ENCODE measurements at places on chromosomes 4 and X.

GRCh38 chr4:123452616-123453015, 56.0 kb downstream of the SPRY1 start:
- DNase-seq = no peak

GRCh38 chr4:142850478-142850877, 4.4 kb upstream of the INPP4B start:
- no peak for DNase-seq

DNA sequence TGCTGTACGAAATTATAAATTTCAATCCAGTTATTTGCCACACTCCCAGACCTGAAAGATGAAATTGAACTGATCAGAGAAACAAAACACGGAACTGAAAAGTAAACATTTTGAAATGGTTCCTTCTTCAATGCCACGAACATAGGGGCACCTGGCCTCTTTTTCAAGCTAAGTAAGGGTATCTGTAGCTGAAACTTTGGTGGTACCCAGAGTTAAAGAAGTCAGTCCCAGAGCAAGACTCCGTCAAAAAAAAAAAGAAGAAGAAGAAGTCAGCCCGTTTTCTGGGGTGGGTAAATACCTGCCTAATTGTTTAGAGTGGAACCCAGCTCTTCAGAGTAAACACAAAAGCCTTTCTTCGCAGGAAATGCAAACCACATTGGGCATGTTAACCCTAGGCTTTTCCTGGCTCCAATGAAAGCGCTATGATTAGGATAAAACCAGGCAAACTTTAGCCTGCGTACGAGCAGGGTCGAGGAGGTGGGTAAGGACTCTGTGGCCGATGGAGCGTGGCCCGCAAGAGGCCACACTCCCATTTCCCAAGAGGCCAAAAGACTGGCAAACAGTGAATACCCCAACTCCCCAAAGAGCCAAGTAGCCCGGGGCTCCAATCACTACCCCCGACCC, 1.3 kb downstream of the ANTXR2 start:
- no peak for DNase-seq

GRCh38 chr4:55117511-55117910, 7.9 kb downstream of the KDR start:
- DNase-seq = no peak

GRCh38 chr4:55524844-55525571, 21.7 kb downstream of the CLOCK start:
- no peak for DNase-seq

DNA sequence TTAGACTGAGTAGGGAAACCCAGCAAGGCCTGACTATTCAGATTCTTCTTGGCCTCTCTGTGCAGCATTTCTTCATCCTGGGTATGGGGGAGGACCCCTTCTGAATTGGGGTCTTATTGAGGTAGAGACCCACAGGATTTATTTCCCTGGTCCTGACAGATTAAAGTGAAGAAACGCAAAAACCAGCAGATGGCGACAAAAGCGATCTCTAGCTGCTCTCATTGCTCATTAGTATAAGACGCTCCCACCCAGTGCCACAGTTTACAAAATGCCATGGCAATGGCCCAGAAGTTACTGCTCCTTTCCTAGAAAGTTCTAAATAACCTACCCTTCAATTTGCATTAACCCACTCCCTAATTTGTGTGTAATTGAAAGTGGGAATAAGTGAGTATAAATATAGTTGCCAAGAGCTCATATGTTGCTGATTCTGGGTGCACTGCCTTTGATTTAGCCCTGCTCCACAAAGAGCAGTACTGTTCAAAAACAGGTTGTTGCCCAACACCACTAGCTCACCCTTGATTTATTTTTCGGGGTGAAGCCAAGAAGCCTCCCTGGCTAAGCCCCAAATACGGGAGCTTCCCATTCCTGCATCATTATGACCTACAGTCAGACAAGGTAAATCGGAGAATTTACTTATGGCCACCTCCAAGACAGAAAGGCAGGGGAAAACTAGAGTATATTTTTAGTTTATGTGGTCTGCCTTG, 3.7 kb upstream of the BEX4 start:
- DNase-seq = peak; percentile 67

- DNase-seq = no peak
Measured at GRCh38 chr4:158016511-158016910, 156.3 kb downstream of the GASK1B start.

- DNase-seq = no peak
Measured at GRCh38 chr4:16770710-16771285, 127.6 kb downstream of the LDB2 start.

DNA sequence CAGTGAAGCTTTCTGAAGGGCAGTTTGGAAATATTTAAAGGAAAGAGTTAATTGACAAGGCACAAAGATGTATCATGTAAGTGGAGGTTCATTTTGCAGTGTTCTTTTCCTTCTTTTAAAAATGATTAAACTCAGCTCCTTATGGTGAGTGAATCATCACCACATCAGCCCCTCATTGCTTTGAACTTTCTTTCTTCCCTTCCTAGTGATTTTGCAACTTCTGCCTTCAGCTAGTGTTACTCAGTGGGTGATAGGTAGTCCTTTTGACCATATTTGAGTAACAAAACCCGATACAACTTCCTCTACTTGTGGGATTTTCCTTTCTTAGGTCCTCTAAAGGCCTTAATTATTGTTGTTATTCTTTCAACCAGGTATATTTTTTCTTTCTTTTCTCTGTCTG, 8.2 kb downstream of the ZCCHC4 start:
- DNase-seq = no peak
